ENCODE measurements at places on chromosomes 4 and X.

- DNase-seq: no peak
These were observed 10.0 kb downstream of the EXOSC9 start for GRCh38 chr4:121811122-121811521.

DNA sequence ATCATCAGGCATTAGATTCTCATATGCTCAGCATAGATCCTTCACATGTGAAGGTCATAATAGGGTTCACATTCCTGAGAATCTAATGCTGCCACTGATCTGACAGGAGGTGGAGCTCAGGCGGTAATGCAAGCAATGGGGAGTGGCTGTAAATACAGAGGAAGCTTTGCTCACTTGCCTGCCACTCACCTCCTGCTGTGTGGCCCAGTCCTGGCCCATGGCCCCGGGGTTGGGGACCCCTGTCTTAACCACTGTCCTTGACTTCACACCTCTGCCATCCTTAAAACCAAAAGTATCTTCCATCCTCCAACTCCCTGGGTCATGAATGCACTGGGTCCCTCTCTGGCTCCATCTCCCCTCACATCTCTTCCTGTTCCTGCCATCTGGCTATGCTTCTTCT lies 129.1 kb downstream of the HMX1 start:
- no peak for DNase-seq

DNA sequence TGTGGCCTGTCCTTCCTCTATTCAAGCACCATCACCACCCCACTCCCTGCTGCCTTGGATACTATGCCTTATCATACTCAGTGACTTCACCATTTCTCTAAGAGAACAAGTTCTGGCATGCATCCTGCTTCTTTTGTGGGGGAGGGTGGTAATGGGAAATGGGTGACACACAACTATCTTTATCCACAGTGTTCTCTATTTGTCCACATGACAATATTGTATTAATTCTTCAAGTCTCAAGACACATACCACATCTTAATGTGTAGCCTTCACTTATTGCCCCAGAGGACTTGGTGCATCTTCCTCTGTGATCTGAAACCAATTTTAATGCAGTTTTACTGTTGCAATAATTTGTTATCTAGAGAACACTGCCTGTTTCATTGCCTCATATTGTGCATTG lies 29.3 kb upstream of the UGT2B7 start:
- DNase-seq: no peak

DNA sequence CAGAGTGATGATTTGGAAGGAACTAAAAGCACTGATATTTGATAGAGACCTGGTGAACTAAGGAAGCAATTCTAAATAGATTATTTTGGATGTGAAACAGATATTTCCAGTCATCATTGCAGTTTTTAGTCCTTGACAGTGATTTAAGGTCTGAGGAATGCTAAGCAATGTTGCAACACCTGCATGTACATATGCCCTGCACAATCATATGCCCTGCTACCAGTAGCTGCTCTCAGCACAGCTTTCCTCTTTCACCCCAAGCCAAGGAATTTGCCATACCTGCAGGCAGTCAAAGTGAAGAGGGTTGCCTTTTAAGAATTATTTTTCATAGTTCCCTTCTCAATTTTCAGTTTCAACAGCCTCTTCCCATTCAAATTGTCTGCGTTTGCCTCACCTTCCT lies 8.7 kb upstream of the FAM47A start:
- DNase-seq: no peak

DNA sequence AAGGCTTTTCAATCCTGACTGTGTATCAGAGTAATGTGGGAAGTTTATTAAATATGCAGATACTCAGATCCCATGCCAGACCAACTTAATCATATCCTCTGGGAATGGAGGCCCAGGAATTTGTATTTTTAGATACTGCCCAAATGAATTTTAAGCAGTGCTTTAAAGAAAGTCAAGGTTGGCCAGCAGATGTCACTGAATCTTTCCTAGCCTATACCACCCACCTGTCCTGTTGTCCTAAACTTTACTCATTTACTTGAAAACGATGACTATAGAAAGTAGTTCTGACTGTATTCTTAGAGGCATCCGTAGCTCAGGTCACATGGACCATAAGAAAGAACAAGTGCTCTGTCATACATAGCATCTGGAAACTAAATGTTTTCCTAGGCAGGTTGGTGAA lies 79.9 kb downstream of the AMOT start:
- DNase-seq: no peak

- no peak for DNase-seq
These were observed 67.1 kb upstream of the TRIM2 start for GRCh38 chr4:153137159-153137558.

DNA sequence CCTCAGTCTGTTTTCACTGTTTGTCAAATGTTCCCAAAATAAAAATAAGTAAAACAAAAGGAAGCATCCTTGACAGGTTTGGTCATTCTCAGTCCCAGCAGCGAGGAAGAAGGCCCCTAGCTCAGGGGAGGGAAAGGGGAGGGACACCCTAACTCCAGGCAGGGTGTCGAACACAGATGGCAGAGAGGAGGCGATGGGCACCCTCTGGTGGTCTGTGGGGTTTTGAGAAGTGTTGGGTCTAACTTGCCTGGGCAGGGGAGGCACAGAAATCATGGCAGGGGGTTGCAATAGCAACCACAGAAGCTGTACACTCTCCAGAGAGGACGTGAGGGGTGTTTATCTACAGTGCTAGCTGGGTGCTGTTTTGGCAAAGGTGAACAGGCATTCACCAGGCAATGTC lies 229.8 kb upstream of the SFRP2 start:
- DNase-seq: no peak

DNA sequence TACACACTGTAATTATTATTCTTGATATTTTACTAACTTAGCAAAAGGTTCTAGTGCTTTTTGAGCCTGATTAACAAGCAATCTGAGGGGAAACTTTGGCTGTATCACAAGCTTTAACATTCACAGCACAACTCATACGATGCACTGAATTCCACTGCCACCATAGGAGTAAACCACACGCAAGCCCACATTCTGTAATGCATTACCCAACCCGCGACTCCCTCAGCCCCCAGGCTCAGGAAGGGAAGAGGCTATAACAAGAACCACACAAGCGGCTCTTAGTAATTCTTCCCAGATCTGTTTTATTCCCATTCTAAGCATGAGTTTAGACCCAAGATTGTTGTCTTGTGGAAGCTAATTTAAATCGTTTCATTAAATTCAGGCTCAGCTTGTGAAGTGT lies 138.5 kb upstream of the TBL1X start:
- no peak for DNase-seq

- no peak for DNase-seq
These were observed 163.1 kb upstream of the FAT1 start for GRCh38 chr4:186886759-186887158.

DNA sequence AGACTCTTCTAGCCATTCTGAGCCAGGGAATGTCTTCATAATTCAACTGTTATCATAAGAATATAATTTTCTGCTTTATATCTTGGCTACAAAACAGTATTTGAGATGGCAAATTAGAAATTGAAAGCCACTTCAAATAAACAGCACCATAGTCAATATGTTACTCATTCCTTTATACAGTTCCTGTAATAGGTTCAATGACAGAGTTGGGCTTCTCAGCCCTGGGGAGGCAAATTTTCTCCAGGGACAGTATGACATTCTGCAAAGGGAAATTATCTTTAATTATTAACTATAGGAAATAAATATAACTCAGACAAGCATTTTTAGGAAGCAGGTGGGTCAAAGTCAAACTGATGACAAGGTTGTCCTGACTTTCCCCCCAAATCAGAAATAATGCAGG lies 71.9 kb upstream of the RPS6KA6 start:
- DNase-seq: no peak

GRCh38 chr4:118141240-118141639 lies 107.0 kb downstream of the NDST3 start:
- no peak for DNase-seq

GRCh38 chrX:111483135-111483534 lies 28.3 kb upstream of the SERTM2 start:
- DNase-seq: no peak

- no peak for DNase-seq
These were observed 37.1 kb downstream of the SLC39A8 start for GRCh38 chr4:102308032-102308799.

DNA sequence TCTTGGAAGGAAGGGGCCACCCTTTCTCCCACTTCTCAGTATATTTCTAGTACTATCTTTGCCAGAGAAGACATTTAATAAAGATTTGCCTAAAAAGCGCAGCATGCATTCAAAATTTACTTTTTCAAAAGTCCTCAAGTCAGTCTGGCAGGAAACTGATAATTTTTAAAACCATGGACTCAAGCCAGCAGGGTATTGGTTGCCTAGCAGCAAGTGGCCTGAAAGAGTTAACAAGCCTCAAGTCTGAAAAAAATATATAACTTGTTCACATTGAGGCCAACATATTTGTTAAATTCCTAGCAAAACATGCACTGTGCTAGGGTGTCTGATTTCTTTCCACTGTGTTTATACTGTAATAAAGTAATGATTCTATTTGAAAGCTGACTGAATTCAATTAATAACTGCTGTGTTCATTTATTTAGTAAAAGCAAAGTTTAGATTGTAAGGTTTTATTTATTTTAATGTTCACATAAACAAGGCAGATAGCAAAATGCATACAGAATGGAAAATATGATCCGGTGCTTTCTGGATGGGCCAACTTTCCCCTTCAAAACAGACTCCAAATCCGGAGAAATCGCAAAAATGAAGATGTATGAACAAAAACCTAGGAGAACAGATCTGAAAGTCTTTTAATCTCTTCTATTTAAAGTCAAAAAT lies 218.5 kb upstream of the FGF13 start:
- no peak for DNase-seq

DNA sequence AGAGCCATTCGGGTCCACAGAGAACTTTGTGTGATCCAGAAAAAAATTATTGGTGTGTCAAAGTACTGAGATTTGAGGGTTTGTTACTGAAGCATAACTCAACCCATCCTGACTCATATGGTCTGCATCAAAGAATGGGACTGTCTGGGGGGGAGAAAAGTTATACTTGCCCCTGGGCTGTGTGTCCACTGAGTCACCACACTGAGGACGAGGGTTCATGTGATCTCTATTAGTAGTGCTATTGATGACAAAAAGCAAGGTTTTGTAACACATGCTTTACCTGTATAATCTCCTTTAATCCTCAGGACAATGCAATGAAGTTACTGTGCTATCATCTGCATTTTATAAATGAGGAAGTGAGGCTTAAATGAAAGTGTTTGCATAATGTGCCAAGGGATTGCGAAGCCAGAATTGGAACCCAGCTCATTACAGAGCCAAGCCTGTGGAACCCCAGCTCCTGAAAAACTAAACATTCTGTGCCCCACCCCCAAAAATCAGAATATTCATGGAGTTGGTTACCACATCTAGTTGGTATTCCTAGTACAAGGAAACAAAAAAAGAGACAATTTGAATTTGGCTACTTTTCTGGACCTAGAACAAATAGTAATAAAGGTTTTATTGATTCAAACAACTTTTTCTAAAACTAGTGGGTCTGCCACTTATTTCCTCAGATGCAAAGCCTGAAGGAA lies 31.2 kb downstream of the CCDC149 start:
- DNase-seq: no peak

- no peak for DNase-seq
These were observed 53.9 kb downstream of the CPZ start for GRCh38 chr4:8646296-8647093.

- DNase-seq: no peak
These were observed 45.5 kb downstream of the TMEM144 start for GRCh38 chr4:158255727-158256324.

DNA sequence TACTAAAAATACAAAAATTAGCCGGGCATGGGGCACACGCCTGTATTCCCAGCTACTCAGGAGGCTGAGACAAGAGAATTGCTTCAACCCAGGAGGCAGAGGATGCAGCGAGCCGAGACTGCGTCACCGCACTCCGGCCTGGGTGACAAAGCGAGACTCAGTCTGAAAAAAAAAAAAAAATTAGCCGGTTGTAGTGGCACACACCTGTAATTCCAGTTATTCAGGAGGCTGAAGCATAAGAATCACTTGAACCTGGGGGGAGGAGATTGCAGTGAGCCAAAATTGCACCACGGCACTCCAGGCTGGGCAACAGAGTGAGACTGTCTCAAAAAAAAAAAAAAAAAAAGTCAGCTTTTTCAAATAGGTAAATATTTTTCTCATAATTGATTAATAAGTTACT lies 71.9 kb downstream of the WDFY3 start:
- DNase-seq: no peak

GRCh38 chrX:153526801-153527200 lies 9.4 kb downstream of the ATP2B3 start:
- no peak for DNase-seq

- no peak for DNase-seq
These were observed 636.6 kb downstream of the FAT4 start for GRCh38 chr4:125951261-125951887.

DNA sequence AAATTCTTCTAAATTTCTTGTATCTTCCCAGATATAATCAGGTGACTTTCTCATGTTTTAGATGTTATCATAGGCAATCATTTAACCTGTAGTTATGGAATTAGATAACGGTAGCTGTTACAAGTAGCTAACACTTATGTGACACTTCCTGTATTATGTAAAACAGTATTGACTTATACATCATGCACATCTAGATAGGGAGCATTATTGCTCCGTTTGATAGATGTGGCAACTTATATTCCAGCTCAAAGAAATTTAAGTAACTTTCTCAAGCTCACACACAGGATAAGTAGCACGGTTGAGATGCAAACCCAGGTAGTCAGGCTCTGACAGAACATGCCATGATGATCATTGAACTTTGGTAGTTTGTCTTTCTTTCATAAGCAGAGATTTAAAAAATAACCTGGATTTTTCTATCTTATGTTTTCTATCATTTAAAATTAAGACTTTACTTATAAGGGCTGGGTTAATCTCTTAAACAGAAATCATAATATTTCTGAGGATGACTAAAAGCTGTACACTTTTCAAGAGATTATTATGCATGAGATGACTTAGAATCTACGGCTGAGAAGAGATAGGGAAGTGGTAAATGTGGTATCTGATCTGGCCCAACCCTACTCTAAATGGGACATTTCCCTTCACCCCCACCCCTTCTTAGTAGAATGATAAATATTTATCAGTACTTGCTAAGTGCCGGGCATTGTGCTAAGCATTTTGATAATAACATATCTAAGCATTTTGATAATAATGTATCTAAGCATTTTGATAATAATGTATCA lies 69.1 kb upstream of the HPGD start:
- no peak for DNase-seq

DNA sequence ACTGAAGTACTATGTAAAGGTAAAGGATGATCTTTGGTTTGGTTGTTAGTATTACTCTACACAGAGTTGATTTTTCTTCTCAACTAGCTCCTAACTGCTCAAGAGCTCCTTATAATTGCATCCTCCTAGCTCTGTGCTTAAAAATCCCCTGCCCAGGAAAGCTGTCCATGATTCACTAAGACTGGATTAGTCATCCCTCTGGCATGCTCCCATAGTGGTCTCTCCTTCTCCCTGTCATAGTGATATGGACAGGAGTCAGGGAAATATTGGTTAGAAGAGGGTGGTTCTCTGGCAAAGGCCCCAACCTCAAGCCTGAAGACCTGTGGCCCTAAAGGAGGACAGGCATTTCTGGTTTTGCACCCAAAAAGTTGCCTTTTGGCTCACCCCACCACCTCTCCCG lies 242.3 kb upstream of the KCNIP4 start:
- no peak for DNase-seq

DNA sequence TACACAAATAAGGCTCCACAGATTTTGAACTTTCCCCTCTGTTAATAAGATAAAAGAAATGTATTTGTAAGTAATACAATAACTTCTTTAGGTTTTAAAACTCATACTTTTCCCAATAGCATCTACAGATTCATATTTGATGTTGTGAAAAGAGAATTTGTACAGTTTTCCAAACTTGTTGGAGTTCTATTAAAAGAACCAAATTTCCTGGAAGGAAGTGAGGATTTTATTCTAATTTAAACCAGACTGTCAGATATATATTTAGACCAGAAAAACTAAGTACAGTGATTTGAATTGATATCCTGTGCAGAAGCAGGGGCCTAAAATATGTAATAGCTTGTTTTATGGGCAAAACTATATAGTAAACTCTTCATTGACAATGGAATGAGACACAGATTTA lies 53.7 kb downstream of the NAA11 start:
- DNase-seq: no peak
